ENCODE measurements at places on chromosomes 6 and 20. TPM values are rescaled to one million over a fixed set of nuclear protein-coding genes. Genes with fewer than 3 reads are reported as not detected.

PRL gene
- not detected for total RNA-seq

TFAP2B gene
- total RNA-seq = not detected

BPIFB6 gene
- not detected for total RNA-seq

PPP1R14C gene
- 0.11 TPM for total RNA-seq

DCDC2 gene
- 1.9 TPM for total RNA-seq

CLDN20 gene
- total RNA-seq = 0.32 TPM

HEY2 gene
- 8.5 TPM for total RNA-seq

BCAS4 gene
- 4.4 TPM for total RNA-seq

MYMX gene
- not detected for total RNA-seq

BPIFB3 gene
- total RNA-seq = not detected

HLA-DMA gene
- 35.3 TPM for total RNA-seq

ULBP2 gene
- 0.37 TPM for total RNA-seq

RRAGD gene
- 165 TPM for total RNA-seq

CLIC5 gene
- total RNA-seq = not detected

TFAP2C gene
- 1.5 TPM for total RNA-seq

EPPIN gene
- total RNA-seq = not detected

KCNK17 gene
- total RNA-seq = not detected

PLEKHG1 gene
- total RNA-seq = 5.5 TPM

OR12D3 gene
- not detected for total RNA-seq

PSORS1C1 gene
- total RNA-seq = not detected

EMILIN3 gene
- total RNA-seq = 0.24 TPM

SIRPD gene
- total RNA-seq = not detected

IYD gene
- not detected for total RNA-seq

BMP7 gene
- 6.8 TPM for total RNA-seq

OLIG3 gene
- total RNA-seq = not detected

VSTM2L gene
- 0.51 TPM for total RNA-seq

PRICKLE4 gene
- total RNA-seq = not detected

KCNQ2 gene
- total RNA-seq = 6.2 TPM

BPIFB2 gene
- total RNA-seq = not detected

SLC4A11 gene
- 0.82 TPM for total RNA-seq

MMP24 gene
- 0.32 TPM for total RNA-seq

OR2B6 gene
- total RNA-seq = not detected

SLC32A1 gene
- total RNA-seq = not detected

SOD2 gene
- 108 TPM for total RNA-seq

TSHZ2 gene
- not detected for total RNA-seq

SNAP25 gene
- not detected for total RNA-seq

C6orf163 gene
- 1.3 TPM for total RNA-seq

STK38 gene
- total RNA-seq = 8.4 TPM

COL21A1 gene
- total RNA-seq = 0.16 TPM

GPRC6A gene
- total RNA-seq = not detected

MOG gene
- not detected for total RNA-seq

PSMB8 gene
- 40.4 TPM for total RNA-seq

RBPJL gene
- not detected for total RNA-seq
